BJ (cell line): ENCODE measurements at places on chromosomes 12 and 14.

DNA sequence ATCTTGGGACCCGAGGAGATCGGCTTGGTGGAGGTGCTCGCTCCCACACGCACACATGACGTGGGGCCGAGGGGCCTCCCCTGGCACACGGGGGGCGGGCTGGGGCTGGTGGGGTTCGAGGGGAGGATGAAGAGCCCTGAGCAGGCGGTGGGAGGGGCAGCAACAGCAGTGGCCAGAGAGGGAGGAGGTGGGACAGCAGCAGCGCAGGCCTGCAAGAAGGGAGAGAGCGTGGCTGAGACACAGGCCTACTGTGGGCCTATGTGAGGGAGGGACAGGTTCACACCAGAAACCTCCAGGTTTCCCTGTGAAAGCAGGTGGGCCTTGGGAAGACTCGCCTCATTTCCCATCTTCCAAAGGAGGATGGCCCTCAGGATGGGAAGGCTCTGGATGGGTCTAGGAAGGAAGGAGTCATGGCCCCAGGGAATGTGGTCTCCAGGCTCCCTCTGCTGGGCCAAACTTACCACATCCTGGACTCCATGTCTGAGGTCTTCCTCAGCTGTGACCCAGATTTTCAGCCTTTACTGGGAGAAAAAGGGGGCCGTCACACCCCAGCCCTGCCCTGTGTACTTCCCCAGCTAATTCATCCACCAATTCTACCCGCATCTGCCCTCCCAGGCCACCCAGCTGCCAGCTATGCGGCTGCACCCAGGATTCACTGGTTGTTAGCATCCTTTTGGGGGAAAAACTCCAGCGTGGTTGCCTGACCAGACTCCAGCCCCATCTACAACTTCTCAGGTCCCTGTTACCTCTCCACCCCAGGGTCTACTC lies 2.8 kb downstream of the PIANP start:
- DNase-seq: no peak

DNA sequence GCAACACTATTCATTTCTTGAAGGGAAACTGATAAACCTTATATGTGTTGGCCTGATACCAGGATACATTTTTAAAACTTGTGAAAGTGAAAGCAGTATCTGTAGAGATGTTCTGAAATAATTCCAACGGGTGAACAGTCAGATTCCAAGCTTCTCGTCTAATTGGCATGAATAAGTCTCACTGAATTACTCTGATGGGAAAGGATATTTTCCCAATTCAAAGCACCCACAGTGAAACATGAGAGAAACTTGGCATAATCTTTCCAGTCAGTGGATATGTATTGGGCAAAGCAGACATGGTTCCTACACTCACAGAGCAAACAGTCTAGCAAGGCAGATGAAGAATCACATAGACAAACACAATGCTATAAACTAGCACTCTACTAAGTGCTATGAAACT lies 413.1 kb downstream of the MED13L start:
- DNase-seq: no peak

- no peak for DNase-seq
Measured at GRCh38 chr12:93740751-93741150, 63.6 kb downstream of the CRADD start.

DNA sequence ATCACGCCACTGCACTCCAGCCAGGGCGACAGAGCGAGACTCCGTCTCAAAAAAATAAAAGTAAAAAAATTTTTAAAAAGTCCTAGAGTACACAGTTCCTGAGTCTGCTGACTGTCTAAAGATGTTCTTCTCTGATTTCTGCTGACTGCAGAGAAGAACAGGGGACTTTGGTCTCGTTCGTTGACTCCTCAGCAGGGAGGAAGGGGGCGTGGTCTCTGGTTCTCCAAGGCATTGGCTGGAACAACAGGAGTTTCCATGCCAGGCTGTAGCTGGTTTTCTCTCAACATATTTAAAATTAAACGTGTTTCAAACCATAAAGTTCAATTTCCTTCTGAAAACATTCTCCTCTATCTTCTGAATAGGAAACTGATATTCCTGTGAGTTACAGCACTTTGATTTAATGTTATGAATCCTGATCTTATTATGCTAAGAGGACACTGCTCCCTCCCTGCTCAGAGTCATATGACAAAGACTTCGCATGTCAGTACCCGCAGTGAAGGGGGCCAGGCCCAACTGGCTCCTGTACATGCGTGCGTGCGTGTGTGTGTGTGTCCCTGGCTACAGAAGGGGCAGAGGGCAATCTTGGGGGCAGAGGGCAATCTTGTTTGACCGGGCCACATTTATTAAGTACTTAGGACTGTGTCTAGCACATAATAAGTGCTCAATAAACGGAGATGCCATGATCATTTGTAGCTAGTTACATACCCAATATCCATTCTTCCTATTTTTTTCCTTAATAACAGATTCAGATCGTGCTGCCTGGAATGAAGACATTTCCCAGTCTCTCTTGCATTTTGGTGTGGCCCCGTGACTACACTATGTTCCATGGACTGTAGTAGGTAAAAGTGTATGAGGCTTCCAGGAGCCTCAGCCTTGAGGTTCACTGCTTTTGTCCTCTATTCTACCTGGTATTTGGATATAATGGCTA lies 16.5 kb upstream of the HNF1A start:
- no peak for DNase-seq

- DNase-seq: no peak
Measured at GRCh38 chr12:112353393-112353792, 28.8 kb downstream of the HECTD4 start.

- no peak for DNase-seq
Measured at GRCh38 chr12:113260636-113261300, 39.5 kb downstream of the TPCN1 start.

GRCh38 chr12:15163030-15163976 lies 57.9 kb downstream of the RERG start:
- no peak for DNase-seq

GRCh38 chr12:111249018-111249370 lies 119.9 kb downstream of the PHETA1 start:
- DNase-seq: no peak

DNA sequence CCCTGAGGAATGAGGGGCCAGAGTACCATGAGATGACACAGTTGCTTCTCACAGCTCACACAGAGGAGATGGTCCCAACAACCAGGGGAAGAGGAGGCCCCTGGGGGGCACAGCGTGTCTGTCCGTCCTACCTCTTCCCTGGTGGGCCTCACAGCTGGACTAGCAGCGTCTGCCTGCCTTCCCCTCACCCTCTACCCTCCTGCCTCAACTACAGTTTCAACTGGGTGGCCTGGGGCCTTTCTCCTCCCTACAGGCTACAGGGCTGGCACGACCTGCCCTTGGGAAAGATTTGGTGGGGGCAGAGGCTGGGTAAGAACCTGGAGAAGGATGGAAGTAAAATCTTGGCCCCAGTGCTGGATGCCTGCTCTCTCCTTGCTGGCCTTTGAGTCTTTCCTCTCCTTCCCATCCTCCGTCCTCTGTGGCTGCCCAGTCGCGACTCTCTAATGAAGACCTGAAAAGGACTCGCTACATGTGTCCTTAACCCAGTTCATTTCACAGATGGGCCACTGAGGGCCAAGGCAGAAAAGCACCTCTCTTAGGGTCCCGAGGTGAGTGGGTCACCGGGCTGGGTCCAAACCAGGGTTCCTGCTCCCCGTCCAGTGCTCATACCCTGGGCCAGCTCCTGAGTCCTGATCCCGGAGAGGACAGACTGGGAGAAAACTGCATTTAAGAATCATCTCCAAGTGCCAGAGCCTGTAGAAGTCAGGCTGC lies 232.5 kb downstream of the BCL11B start:
- no peak for DNase-seq

DNA sequence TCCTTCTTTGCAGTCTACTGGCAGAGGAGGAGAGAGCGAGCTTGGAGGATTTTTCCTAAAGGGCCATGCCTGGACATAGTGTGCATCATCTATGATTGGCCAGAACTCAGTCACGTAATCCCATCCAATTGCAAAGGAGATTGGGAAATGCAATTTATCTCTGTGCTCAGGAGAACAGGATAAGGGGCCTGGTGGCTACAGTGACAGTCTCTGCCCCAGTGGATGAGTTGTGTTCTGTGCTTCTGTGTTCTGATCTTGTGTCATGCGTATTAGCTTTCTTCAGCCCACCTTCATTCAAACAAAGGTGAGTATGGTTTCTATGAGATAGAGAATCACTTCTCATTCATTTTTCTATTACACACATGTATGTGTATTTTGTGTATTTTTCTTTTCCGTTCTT lies 144.3 kb downstream of the NRXN3 start:
- DNase-seq: no peak

DNA sequence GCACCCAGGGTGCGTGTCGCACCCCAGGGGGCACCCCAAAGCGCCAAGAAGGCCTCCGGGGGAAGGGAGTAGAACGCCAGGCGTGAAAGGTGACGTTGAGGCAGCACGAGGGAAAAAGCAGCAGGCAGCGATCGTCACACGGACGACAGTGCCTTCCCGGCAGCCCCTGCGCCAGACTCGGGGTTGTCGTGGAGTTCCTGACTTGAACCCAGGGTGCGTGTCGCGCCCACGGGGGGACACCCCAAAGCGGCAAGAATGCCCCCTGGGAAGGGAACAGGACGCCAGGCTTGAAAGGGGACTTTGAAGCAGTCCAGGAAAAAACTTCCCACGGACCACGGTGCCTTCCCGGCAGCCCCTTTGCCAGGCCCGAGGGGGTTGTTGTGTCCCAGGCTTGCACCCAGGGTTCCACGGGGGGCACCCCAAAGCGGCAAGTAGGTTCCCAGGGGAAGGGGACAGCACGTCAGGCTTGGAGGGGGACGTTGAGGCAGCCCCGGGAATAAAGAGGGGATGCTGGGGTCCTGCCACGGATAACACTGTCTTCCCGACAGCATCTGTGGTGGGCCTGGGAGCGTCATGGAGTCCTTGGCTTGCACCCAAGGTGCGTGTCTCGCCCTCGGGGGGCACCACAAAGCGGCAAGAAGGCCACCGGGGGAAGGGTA lies 159.2 kb upstream of the ALG10B start:
- DNase-seq: no peak

DNA sequence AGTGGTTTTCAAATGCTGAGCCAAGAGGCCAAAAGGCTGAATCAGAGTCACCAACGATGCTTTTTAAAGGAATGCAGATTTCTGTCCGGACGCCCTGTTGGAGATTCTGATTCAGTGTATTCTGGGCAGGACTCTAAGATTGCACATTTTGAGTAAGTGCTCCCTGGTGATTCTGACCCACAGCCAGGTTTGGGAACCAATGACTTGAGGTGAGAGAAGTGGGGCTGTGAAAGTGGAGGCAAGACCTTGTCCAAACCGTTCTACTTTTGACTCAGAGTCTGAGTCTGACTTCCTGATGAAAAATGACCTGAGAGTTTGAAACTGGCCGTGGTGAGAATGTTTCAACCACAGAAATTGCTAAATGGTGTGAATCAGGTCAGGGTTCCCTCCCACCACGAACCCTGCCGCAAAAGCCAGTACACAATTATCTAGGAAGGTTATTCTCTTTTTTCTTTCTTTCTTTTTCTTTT lies 90.2 kb downstream of the NTN4 start:
- peak; percentile 82 for DNase-seq

DNA sequence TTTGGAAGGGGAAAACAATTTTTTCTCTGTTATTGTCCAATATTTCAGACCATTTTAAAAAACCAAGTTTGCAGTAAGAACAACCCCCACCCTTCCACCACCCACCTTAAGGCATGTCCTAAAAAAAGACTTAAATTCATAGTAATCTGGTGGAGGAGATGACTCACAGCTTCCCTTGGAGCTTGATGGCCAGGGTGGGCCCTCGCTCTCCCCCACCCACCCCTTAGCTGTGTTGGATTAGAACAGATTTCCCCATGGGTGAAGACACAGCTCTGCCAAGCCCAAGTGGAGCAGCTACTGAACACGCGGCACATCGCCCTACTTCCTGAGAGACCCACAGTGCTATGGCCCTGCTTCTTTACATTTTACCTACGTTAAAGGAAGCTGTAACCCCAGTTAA lies 140.3 kb downstream of the GCH1 start:
- no peak for DNase-seq

DNA sequence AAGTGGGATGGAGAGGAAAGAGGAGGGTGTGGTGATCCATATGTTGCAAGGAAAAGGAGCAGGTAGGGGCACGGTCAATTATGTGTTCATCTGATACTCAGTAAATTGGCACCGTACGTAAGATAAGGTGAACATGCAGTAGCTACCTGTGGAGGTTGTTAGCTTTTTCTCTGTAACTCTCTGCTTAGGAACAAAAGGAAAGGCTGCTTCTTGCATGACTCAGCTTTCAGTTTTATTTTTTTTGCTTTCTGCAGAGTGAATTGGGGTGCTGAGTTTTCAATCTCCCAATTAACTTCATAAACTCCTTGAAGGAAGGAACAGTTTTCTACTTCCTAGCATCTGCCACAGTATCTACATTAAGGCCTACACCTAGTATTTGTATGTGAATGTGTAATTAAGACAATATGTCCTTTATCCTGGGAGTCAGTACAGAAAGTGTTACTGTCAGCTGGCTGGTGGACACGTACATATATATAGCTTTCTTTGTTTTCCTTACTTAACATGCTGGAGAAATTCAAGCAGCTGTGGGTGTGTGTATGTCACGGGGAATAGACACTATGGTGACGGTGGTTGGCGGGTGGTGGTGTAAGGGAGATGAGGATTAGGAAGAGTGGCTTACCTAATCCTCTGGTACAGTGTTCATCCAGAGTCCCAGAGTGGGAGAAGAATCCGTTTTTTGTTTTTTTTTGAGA lies 40.1 kb upstream of the WNK1 start:
- no peak for DNase-seq

DNA sequence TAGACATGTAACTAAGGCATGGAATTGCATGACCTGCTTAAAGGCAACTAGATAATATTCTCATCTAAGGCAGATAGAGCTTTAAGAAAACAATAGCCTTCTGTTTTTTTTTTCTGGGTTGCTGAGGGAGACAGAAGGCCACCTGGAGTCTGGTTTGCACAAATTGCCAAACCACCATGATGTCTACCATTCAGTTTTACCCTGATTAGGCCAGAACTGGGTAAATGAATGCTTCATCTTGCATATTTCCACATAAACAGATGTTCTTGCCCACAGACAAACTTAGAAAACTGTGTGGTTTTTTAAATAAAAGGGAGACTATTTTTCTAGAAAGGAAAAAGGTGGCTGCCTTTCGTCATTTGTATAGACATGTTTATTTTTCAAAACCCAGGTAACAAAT lies 278.7 kb upstream of the PRICKLE1 start:
- DNase-seq: no peak

DNA sequence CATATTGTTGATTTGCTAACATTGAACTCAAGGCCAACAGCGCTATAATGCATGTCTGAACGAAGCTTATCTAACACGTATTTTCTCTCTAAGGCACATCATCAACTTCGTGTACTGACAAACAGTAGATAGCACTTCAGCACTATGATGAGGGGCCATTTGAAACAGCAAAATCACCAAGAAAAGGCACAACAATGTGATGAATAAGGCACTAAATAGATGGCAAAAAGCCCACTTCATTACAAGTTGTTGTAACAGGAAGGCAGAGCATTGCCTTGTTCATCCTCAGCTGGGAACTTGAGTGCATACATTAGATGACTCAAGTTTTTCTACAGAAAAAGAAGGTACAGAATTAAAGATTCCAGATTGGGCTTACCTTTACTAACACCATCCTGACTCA lies 75.2 kb downstream of the LIN7A start:
- DNase-seq: no peak

DNA sequence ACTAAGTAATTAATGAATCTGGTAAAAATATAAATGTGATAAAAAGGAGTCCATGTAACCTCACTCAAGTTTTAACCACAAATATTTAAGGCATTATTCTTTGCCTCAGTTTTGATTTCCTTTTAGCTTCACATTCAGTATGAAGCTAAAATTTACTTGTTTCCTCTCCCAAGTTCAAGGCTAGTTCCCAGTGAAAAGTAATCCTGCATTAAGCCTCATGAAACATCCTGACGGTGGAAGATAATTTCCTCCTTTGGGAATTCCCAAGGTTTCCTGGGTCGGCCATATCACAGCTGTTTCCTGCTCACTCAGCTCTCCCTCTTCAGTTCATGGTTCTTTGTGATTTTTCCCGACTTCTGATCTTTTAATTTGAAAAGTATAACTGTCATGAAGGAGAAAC lies 1256.8 kb upstream of the FLRT2 start:
- no peak for DNase-seq
